ENCODE measurements at places on chromosomes 1 and 21.
A peak's percentile ranks its signal among the peaks of the same experiment; 100 is the strongest.

DNA sequence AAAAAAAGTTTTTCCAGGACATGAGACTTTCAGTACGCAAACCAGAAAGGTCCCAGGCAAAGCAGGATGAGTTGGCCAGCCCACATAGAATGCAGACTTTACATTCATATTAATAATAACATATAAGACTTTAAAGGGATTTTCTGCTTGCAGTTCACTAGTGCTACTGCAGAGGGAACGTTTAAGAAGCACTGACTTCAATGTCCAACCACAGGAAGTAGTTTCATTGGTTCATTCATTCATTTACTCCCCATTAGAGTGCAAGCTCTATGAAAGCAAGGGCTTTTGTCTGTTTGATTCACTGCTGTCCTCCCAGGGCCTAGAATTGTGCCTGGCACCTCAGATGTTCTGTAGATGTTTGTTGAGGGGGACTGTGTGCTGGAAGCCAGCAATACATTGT, 11.8 kb upstream of the SERINC2 start:
- DNase-seq = no peak

- DNase-seq = peak; percentile 73
Measured at GRCh38 chr1:55854911-55855310, 639.7 kb upstream of the USP24 start.

- no peak for DNase-seq
Measured at GRCh38 chr1:3674100-3675094, 22.1 kb downstream of the TP73 start.

DNA sequence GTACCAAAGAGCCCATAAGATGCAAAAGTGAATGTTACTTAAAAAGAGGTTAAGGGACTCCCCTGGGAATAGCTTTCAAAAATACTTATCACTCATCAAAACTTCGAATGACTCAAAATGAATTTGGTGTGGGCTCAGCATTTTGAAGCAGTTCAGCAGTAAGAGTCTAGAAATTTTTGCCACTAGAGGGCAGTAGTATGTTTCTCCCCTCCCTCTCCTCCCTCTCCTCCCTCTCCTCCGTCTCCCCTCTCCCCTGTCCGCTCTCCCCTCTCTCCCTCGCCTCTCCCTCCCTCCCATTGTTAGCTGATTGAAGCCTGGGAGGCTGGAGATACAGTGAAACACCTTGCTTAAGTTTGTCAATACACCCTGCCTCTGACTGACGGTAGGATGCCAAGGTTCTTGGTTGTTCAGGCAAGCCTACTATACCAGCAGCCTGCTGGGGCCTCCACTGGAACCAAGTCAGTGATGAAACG, 70.8 kb upstream of the TENT5C start:
- peak; percentile 72 for DNase-seq

GRCh38 chr1:209748620-209749019, 7.2 kb upstream of the TRAF3IP3 start:
- DNase-seq = no peak

- no peak for DNase-seq
Measured at GRCh38 chr1:230421481-230421880, 4.7 kb downstream of the PGBD5 start.

DNA sequence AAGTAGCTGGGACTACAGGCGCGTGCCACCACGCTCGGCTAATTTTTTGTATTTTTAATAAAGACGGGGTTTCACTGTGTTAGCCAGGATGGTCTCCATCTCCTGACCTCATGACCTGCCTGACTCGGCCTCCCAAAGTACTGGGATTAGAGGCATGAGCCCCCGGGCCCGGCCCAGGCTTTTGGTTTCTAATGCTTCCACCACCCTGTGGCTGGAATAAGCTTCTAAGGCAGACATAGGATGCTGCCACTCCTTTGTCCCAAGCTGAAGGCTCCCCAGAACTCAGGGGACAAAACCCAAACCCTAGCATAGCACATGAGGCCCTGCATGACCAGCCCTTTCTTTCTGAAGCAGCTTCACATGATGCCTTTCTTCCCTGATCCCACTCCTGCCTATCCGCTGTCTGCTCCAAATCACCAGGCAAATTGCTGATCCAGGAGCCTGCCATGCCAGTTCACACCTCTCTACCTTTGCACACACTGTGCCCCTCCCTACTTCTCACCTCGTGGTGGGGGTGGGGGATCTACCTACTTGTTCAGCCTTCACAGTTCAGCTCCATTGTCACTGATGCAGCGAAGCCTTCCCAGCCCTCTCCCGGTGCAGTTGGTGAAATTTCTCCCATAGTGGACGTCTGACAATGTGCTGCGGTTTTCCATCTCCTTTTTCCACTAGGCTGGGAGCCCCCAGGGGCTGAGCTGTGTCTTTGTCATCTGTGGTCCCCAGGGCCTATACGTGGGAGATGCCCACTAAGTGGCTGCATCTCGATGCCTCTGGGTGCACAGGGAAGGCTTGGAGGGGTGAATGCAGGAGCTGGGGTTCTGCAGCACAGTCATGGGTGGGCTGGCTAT, 6.9 kb downstream of the PTPRU start:
- DNase-seq = no peak

DNA sequence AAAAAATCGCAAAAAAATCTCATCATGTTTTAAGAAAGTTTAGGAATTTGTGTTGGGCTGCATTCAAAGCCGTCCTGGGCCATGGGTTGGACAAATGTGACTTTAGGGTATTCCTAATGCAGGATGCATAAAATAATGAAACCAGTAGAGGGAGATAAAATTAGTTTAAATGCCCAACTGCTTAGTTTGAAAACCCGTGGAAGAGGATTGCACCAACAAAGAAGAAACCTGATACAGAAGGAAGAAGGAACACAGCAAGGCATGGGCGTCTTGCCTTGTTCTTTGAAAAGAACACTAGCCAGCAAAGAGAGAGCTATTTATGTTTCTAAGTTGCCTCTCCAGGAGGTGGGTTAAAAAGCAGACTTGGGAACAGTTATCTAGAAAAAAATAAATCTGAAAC, 37.9 kb downstream of the WDR3 start:
- DNase-seq = peak; percentile 60

DNA sequence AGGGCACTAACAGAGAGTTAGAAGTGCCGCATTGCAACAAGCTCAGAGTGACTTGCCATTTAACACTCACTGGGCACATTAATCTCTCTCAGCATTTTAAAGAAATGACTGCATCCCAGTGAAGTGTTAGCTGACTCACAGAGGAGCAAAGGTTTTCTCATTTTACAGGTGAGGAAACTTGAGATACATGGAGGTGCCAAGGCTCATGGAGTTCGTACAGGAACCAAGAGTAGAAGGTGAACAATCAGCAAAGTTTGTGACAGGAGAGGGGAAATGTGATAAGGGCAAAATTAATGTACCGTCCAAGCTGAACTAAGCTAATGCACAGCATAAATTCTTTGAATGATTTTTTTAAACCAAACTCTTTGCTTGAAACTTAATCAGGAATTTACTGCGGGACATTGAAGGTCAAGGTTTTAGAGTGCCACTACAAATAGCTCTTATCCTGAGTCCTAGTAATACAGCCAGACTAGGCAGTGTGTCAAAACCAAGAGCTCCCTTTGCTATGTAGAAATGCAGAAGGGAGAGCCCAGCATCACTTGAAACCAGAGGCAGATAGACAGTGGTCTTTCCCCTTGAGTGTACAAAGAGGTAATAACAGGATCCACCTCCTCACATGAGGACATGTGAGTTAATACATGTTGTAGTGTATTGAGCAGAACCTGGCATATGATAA, 22.4 kb upstream of the NTPCR start:
- no peak for DNase-seq

DNA sequence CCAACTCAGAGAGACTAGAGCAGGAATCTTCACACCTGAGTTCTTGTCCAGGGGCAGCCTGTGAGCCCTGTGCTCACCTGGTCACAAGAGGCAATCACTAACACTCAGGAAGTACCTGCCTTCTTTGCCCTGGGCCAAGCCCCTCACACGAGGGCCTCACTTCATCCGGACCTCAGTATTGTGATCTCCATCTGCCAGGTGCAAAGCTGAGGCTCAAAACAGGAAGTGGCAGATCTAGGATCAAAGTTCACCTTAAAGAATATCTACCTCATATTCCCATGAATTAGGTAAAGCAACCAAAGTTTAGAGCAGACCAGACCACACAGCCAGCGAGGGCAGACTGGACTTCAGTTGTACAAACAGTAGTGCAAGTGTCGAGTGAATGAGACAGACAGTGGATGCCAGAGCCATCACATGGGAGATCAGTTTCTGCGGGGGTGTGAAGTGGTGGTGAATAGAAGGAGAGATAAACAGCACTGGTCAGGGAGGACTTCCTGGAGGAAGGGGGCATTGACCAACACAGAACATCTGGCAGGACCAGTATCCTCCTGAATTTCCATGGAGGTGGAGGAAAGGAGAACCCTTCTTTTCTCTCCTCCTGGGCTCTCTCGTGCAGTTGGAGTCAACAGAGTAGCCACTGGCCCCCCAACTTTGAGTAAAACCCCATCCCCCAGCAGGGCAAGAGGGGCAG, 116.6 kb upstream of the ZBTB40 start:
- DNase-seq = no peak

- DNase-seq = no peak
Measured at GRCh38 chr21:45640001-45640887, 3.3 kb upstream of the PCBP3 start.

DNA sequence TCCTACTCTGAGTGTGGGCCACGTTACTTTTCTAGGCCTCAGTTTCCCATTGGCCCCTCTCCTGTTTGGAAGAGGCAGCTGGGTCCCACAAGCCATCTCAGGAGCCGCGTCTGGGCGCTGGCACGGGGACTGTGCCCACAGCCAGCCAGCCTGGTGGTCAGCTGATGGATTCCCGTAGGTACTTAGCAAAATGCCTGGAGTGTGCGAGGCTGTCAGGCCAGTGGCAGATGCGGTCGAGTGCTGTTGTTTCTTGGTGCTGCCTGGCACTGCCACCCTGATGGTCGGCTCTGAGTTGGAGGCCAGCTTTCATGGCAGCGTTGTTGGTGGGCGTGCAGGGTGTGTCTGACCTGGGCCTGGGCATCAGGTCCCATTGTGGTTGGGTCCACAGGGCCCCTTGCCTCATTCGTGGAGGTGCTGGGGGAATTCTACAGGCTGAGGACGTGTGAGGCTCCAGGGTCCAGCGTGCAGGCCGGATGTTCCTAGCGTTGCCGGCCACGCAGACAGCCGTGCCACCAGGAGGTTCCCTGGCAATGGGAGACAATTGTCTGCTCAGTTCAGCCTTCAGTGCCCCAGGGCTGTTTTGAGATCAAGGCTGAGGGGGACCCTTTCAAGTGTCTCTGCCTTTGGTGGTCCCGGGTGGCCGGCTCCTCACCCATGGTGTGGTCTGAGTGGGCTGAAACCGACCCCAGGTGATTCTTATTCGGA, 20.9 kb downstream of the SKI start:
- DNase-seq = no peak

DNA sequence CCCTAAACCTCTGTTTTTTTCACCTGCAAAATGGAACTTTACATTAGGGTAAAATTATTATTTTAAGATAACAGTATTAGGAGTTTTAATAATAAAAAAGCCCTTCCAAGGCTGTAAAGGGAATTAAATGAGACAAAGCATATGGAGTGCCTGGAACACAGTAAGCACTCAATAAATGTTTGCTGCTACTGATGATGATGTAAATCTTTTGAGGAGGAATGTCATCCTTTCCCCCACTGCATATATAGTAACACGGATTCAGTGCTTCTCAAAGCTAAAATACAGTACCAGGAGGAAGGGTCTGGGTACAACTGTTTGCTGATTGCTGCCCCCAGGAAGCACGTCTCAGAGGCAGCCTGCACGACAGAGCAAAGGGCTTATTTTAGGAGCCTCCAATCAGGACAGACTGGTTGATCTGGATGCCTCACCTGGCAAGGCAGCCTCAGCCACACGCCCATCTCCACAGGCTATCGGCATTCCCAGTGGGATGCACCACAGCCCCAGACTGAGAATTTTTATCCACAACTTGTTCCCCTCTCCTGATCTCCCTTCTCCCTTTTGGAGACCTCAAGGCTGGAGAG, 64.4 kb downstream of the GADD45A start:
- DNase-seq = no peak

DNA sequence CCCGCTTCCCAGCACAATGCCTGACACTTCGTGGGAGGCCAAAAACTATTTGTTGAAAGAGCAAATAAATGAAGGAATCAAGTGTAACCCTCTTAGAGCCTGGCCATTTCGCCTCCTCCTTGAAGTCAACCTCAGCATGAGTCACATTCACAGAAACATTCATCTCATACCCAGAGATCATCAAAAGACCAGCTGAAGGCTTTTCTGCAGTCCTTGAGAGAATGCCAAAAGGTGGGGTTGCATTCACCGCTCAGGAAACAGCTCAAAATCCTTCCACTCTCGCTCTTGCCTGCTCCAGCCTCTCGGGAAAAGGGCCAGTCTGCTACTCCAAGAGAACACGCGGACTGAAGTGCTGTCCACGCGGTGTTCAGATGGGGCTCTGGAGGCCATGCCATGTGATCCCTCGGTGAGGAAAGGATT, 90.0 kb downstream of the VWA5B1 start:
- DNase-seq = peak; percentile 94

- DNase-seq = no peak
Measured at GRCh38 chr1:56215086-56215485, 364.3 kb downstream of the PLPP3 start.

DNA sequence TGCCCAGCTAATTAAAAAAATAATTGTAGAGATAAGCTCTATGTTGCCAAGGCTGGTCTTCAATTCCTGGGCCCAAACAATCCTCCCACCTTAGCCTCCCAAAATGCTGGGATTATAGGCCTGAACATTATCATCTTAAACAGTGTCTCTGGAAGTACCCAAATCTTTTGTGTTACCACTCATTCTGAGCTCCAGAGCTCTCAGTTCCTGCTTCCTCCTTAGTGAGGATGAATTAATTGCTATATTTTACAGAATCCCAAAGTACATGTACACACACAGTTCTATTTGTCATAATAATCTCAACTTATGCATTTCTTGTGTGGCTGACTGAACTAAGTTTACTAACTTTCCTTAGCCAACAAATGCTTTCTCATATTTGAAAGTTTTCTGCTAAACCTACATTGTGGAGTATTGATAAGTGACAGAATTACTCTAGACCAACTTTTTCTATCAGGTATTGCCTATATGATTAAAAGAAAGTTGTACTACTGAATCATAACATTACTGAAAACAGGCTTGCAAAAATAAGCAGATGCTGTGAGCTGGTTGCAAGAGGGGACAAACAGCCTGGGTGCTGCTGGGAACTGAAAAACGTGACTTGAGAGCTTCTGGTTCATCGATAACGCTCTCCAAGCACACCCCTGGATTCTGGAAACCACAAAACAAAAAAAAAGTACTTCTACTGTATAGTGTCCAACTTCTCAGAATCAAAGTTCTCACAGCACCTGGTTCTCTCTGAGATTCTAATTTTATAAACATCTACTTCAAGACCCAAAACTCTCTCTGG, 15.3 kb downstream of the VAV3 start:
- no peak for DNase-seq

- no peak for DNase-seq
Measured at GRCh38 chr1:180392427-180393145, 109.8 kb downstream of the ACBD6 start.

- no peak for DNase-seq
Measured at GRCh38 chr1:116983678-116984077, 17.9 kb upstream of the CD101 start.

Data from fibroblast of skin of right quadriceps (primary cell).